ENCODE measurements at places on chromosomes 5 and 9.
A peak's percentile ranks its signal among the peaks of the same experiment; 100 is the strongest.

- no peak for DNase-seq
These were observed 18.0 kb upstream of the NR4A3 start for GRCh38 chr9:99803694-99804093.

- DNase-seq = no peak
These were observed 86.2 kb upstream of the FAM169A start for GRCh38 chr5:74952406-74952805.

- no peak for DNase-seq
These were observed 63.1 kb upstream of the ATG10 start for GRCh38 chr5:81908771-81909170.

- DNase-seq = no peak
These were observed 69.8 kb downstream of the ESM1 start for GRCh38 chr5:54915466-54916027.

DNA sequence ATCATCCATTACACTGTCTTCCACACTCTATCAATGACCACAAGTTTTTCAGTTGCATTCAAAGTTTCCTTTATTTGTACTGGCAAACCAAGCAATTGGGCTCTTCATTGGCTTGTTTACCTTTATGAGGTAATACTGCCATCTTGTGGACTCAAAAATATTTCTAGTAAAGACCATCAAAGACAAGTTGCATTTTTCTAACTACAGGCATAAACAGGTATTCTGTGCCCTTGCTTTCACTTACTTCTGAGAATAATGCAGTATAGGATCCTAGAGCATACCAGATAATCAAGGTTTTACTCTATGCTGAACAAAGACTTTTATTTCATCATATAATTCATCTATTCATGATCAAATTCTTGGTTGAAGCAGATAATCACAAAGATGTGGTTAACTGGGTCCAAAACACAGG, 173.7 kb upstream of the POU5F2 start:
- DNase-seq = no peak

DNA sequence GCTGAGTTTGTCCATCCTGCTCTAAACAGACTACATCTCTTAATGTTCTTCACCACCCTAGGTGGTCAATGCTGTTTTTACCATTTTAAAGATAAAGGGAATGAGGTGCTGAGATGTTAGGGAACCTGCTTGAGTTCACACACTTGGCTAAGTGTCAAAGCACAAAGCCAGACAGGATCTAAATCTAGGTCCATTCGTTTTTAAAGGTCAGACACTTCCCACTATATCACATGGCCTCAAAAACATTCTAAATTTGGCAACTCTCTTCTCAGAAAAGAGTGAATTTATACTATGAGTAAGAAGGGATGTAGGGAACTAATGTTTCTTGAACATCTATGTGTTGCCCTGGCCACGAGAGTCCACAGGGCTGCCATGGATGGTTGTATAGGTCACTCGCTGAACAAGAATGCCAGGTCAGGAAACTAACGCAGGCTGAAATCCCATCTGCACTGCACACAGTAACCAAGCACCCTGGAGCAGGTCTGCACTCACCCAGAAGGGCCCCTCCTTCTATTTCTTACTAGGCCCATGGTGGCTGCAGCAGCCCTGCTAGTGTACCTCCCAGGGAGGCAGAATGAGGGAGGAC, 213.0 kb downstream of the SPOCK1 start:
- DNase-seq = no peak

- DNase-seq = no peak
These were observed 65.5 kb downstream of the EBF1 start for GRCh38 chr5:159034083-159034824.

DNA sequence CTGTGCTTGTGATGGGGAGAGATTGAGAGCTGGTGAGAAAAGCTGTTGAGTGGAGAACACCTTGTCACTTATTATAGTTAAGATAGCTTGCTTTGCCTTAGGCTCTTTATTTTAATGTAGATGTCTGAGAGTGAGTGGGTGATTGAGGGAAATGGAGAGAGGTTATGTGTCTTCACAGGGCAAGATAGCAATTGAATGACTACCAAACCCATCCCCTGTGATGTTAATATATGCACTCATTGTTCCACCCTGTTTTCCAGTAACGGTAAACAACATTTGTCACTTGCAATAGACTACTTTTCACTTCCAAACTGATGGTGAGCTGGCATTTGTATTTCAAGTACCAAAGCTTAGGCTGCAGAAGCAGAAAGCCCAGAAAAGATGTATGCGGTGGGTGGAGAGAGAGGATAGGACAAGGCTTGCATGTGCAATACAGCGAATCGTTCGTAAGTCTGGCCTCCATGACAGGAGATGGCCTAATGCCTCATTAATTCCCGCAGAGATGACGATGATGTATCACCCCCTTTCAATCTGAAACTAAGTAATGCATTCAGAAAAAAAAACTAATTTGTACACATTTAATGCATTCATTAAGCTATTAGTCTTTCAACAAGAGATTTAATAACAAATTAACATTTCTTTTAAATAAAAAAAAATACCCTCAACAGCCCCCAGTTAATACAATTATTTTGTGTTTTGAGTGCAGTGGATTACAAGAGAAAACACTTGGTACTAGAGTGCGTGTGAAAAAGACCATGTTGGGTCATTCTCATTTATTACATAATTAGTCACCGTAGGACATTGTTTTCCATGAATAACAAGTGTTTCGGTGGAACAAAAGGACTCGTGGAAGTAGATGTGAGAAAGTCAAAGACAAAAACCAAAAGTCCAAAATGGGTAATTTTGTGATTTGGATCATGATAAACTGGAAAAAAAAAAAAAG, 699.0 kb downstream of the BRINP1 start:
- no peak for DNase-seq

DNA sequence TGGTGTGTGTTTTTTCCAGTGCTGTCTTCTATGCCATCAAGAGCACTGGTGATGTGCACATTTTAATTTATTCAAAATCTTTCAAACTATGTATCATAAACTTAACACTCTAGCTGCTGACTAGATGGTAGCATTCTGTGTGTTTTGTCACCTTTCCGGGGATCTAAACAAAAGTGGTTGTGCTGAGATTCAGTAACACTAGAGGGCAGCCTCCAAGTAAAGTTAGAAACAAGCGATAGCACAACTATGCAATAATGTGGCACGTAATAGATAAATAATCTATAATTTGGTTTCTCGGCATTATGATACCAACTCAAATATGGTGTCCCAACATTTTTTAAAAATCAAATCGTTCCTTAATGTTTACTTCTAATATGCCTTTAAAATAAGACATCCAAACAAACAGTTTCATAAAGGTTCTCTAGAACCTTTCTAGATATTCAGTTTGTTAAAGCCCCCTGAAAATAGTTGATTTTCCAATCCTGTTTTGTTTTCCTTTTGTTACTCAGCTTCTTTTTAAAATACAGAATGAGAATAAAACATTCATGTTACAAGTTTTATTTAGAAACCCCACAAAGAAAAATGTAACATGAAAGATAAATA, 16.9 kb downstream of the SEMA6A start:
- no peak for DNase-seq

- DNase-seq = peak; percentile 5
These were observed 171.3 kb downstream of the ST8SIA4 start for GRCh38 chr5:100731768-100732167.
